T-helper 9 cell (primary cell): ENCODE measurements at places on chromosomes 3 and 15.

DNA sequence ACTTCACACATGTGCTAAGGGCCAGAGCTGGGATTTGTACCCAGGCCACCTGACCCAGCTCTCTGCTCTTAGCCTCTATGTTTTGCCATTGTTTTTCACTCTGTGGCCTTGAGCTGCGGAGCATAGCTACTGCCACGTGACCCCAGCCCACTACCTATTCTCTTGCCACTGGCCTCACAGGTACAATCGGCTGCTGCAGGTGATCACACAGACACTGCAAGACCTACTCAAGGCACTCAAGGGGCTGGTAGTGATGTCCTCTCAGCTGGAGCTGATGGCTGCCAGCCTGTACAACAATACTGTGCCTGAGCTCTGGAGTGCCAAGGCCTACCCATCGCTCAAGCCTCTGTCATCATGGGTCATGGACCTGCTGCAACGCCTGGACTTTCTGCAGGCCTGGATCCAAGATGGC is 46.2 kb downstream of the SEMA3G start:
- no peak for DNase-seq

GRCh38 chr15:40054855-40055575 is 16.0 kb upstream of the SRP14 start:
- no peak for DNase-seq

- no peak for DNase-seq
These were observed 168.2 kb upstream of the KCNMB2 start for GRCh38 chr3:178367817-178368617.

GRCh38 chr15:37137221-37137620 is 36.9 kb upstream of the MEIS2 start:
- no peak for DNase-seq

- no peak for DNase-seq
These were observed 49.8 kb downstream of the POMGNT2 start for GRCh38 chr3:43055806-43056770.

DNA sequence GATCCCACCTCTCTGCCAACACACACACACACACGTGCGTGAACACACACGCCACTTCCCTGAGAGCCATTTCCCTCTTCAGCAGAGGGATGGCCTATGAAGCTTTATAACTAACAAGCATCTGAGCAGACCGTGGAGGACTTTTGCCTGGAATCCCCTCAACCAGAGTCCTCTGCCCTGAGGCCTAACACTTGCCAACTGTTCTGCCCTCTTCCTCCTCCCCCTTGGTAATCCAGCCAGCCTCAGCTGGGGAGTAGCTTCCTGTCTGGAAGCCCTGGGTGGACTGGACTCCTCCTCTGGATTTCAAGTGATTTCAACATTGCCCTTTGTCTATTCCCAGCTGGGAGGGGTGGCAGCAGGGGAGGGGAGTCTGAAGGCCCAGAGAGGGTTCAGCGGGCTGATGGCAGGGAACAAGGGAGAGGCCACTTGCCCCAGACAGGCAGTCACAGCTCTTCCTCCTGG is 68.4 kb upstream of the HACD2 start:
- no peak for DNase-seq

- DNase-seq, result no peak
These were observed 24.7 kb downstream of the PCOLCE2 start for GRCh38 chr3:142863930-142864920.

- DNase-seq, result no peak
These were observed 1.6 kb upstream of the PLD1 start for GRCh38 chr3:171811913-171812335.

DNA sequence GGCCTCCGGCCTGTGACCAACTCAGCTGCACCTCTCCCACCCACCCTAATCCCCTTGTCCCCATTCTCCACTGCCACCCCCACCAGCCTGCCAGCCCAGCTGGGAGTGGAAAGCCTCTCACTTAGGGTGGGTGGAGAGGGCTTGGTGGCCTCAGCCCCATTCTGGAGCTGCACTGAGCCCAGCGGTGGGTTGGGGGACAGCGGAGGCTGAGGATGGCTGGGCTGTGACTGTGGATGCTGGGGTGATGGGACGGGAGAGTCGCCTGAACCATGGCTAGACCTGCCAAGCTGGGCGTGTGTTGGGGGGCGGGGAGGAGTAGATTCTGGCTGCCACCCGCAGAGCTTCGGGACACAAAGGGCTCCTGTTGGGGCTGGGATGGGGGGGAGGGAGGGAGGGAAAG is 1.8 kb downstream of the CLCN2 start:
- DNase-seq, result no peak

- no peak for DNase-seq
These were observed 732.9 kb downstream of the VGLL3 start for GRCh38 chr3:86257955-86258641.

GRCh38 chr3:80696280-80696679 is 928.5 kb upstream of the ROBO1 start:
- no peak for DNase-seq

- DNase-seq, result no peak
These were observed 1762.5 kb downstream of the SI start for GRCh38 chr3:163315786-163316185.

DNA sequence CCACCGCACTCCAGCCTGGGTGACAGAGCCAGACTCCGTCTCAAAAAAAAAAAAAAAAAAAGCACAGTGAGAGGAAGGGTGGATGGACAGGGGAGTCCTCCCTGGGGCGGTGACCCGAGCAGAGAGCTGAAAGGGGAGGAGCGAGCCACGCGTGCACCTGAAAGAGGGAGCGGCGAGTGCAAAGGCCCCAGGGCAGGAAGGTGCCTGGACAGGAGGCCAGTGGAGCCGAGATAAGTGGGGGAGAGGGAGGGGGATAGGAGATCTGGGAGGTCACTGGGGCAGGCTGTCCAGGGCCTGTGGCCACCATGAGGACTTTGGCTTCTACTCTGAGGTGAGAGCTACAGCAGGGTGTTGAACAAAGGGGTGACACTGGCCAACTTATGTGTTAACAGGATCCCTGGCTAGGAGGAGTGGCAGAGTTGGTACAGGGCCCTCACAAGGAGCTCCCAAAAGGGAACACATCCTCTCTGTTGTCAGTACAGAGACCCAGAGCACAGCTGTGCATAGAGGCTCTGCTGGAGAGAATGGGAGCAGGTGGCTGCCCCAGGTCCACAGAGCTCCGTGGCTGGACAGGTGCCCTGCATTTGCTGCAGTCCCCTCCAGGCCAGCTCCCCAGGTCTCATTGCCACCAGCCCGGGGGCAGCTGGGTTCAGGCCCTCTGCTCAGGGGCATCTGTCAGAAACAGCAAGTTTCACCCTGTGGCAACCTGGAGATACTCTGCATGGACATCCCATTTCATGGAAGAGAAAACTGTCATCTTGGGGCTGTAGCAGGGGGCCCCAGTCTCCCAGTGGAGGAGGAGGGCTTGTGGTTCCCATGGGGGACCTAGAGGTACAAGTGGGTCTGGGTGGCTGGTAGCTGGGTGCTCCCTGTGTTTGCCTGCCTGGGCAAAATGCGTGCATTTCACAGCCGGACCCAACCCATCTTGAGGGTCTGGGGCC is 28.5 kb downstream of the FBLN2 start:
- DNase-seq, result no peak

DNA sequence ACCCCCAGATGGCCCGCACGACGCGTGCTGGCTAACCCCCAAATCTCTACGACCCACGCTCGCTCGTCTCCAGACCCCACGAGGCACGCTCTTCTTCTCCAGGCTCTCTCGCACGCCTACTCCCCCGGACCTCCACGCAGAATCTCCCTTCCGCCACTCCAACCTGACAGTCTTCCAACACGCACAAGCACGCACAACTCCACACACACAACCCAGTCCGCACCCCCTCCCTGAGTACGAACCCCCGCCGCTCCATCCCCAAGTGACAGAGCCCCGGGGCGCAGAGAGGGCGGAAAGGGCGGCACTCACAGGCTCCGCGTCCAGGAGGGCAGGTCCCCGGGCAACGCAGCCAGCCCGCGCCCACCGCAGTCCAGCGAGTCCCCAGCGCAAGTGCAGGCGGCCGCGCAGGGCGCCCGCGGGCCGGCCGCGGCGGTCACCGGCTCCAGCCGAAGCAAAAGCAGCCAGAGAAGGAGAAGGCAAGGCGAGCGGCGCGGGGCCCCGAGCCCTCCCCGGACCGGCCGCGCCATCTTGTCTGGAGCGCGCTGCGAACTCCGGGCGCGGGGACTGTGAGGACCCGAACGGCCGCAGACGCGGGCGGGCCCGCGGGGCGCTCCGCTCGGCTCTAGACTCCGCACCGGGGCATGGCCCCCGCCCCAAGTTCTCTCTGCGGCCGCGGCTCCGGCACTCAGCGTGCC is 794 bp downstream of the LRIG1 start:
- DNase-seq, result peak; percentile 19

DNA sequence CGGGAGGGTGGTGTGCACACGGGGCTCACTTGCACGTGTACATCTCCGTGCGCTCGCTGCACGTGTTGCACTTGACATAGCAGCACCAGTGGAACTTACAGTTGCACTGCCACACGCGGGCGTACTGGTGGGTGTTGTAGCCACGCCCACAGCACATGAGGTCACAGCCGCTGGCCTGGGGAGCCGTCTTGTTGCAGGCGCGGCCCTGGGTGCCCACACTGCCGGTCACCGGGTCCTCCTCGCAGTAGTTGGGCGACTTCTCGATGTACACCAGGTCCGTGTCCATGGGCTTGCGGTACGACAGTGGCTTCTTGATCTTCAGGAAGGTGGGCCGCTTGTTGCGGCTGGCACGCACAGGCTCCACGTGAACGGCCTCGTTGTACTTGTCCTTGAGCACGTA is 61.0 kb downstream of the WNT7A start:
- no peak for DNase-seq

GRCh38 chr3:114093596-114093995 is 37.1 kb downstream of the QTRT2 start:
- DNase-seq, result no peak

- no peak for DNase-seq
These were observed 23.6 kb downstream of the MRPS11 start for GRCh38 chr15:88491158-88491557.

GRCh38 chr15:62773369-62774165 is 269.0 kb upstream of the TPM1 start:
- DNase-seq, result no peak

GRCh38 chr15:83709241-83709640 is 55.3 kb downstream of the ADAMTSL3 start:
- no peak for DNase-seq

DNA sequence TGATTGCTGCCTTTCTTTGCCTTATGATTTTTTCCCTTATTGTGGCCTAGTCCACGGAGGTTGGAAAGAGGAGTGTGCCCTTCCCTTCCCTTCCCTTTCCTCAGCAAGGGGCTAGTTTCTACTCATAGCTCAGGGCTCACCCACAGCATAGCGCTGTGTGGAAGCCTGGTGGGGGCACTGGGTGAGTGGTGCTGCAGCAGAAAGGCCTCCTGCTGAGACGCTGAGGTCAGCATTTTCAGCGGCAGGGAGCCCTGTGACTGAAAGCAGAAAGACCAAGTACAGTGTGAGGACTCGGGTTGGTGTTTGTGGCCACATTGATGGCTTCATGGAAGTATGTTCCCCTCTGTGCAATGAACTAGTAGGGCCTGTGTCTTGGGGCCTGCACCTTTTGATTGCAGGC is 21.9 kb downstream of the CACNA1D start:
- DNase-seq, result no peak

DNA sequence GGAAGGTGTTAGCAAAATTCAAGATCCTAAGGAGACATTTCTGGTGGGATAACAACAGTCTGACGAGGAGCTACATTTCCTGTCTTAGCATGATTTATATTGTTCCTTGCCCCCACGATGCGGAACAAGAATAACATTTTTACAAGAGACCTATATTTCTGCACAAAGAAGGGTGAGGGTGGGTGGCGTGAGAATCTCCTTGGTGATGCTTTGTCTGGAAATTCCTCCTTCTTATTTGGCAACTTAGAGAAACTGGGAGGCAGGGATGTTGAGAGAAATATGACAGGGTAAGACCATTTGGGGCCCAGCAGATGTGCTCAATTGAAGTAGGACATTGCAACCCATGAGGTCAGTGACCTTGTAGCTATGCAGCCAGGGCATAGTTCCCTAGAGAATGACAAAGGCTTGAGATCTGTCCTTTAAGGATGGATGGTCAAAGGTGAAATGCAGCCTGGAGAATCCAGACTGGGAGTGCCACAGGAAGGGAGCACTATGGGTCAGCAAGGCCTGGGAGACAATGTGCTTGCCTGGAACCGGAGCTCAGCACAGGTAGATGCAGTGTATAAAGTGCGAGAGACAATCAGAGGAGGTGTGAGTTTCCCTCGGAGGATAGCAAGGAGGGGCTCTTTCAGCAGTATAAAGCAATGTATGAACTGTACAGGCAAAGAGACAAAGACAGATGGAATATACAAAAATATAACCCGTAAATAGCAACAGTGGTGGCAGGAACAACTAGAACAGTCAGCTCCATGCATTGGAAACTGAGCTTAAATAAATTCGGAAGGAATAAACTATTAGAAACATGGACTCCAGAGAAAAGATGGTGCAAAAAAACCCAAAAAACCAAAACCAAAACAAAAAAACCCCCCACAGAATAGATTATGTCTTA is 317.6 kb upstream of the TBL1XR1 start:
- DNase-seq, result no peak

GRCh38 chr15:73956743-73957135 is 30.5 kb downstream of the LOXL1 start:
- DNase-seq, result no peak

GRCh38 chr3:37546876-37547275 is 314.8 kb upstream of the CTDSPL start:
- no peak for DNase-seq

GRCh38 chr15:95557226-95558046 is 773.1 kb upstream of the NR2F2 start:
- DNase-seq, result no peak

DNA sequence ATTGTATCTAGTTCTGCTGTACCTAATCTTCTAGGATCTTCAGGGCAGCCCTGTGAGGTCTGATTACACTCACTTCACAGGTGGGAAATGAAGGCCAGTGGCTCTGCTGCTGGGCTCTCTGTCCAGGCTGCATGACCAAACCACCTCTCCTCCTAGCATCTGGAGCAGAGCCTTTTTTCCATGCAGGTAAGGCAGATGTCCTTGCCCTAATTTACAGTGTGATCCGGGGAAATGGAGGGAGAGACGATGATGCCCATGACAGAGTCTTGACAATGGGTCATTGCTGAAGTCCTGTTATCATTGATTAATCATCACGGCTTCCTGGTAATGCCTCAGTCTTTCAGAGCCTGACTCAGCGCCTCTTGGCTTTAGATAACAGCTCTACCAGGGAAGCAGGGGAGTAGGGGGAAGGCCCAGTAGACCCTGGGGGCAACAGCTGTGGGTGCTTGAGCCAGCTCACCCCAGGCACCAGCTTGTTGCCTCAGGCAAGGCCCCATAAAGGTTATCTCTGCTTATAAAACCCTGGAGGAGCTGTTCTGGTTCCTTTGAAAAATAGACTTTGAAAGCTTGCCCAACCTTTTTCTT is 153.4 kb downstream of the GABRG3 start:
- DNase-seq, result no peak
